ENCODE measurements at places on chromosomes 16 and 17.

DNA sequence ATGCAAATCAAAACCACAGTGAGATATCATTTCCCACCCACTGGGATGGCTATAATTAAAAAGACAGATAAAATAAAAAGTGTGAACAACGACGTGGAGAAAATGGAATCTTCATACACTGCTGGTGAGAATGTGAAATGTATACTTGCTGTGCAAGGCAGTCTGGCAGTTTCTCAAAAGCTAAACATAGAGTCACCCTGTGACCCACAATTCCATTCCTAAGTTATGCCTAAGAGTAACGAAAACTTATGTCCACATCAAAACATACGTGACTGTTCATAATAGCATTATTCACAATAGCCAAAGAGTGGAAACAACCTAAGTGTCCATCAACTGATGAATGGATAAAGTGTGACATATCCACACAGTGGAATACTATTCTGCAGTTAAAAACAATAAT, 38.1 kb upstream of the VPS4A start:
- H3K4me3 ChIP-seq = no peak overlapping the region
- H3K27ac ChIP-seq = no peak overlapping the region
- no peak for DNase-seq
- H3K27me3 ChIP-seq = no peaks in the 10 kb centered on the region
- no peaks in the 10 kb centered on the region for H3K4me1 ChIP-seq

DNA sequence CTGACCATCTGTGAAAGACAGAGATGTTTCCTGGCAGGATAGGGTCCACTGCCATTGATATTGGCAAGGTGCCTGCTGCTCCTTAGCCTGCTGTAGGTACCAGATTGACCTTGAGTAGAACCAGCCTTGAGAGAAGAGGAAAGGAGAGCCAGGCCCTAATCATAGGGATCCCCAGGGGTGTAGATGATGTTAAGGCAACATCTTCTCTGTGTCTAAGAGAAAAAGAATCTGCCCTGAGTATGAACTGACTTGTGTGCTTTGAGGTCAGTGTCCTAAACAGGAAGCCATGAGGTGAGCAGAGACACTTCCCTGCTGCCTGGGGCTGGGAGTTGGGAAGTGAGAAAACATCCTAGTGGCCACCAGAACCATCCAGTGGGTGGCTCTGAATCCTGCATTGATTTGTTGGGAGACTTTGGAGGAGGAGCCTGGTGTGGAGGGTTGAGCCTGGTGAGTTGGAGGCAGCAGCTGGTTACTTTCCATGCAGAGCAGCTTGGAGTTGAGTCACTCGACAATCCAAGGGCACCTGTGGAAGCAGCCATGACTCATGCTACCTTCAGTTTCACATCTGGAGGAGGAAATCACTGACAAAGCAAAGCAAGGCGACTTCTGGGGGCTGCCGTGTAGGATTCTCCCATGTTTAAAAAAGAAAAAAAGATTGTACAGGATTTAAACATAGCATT, 47.8 kb downstream of the BMERB1 start:
- H3K4me3 ChIP-seq = no peak overlapping the region
- no peaks in the 10 kb centered on the region for H3K27me3 ChIP-seq
- no peak overlapping the region for H3K27ac ChIP-seq
- no peaks in the 10 kb centered on the region for H3K4me1 ChIP-seq

DNA sequence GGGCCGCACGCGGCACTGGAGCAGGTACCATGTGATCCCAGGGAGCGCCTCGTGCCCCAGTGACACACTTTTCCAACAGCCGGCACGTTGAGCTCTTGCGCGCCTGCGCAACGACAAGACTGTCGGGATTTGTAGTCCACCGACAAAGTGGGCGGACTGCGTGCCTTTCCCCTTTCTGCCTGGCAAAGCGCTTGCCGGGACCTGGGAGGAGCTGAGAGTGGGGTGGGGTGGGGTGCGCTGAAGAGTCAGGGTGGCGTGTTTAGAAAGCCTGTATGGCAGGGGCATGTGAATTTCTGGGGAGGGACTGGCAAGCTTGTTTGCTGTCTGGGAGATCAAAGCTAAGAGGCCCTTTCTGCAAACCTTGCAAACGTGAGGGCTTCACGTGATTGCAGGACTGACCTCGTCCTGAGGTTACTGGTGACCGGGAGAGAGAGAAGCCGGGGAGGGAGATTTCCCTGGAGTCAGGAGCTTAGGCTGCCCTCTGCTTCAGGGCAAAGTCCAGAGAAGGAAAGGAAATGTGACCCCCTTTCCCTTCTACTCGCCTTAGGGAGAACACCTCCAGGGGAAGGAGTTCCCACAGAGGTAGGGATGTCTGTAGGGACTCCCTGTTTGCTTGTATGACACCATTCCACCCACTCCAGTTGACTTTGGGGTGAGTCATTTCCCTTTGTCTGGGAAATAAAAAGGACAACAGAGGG, 429 bp upstream of the NR1D1 start:
- no peaks in the 10 kb centered on the region for H3K27me3 ChIP-seq
- H3K4me3 ChIP-seq = peak overlapping the region; percentile 53
- H3K27ac ChIP-seq = peak overlapping the region; percentile 87
- peaks cover 97% of the 10 kb centered on the region for H3K4me1 ChIP-seq
- DNase-seq = peak; percentile 97
- H3K36me3 ChIP-seq = peaks cover 10% of the 10 kb centered on the region

DNA sequence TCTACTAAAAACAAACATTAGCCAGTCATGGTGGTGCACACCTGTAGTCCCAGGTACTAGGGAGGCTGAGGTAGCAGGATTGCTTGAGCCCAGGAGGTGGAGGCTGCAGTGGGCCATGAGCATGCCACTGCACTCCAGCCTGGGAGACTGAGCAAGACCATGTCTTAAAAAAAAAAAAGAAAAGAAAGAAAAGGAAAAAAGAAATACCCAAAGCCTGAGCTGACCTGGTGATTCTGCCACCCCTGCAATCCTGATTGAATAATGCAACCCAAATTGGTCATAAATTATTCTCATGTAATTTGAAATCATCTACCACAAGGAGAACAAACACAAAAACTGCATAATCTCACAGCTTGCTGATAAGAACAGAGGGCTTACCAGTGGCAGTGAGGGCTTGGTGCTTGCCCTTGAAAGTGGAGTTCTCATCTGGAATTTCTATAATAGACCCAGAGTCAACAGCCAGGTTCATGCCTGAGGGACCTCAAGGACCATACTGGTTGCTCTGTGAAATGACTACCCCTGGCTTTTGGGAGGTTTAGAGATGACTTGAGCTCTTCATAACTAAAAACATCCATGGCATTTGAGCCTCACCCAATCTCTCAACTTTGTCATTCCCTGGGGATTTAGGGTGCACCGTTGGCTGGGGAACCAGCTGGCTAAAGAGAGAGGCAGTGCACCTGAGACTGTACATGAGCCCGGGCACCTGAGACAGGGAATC, 35.4 kb upstream of the TMC5 start:
- H3K27ac ChIP-seq = peak overlapping the region; percentile 70
- H3K4me1 ChIP-seq = peaks cover 2% of the 10 kb centered on the region
- peak; percentile 45 for DNase-seq
- no peak overlapping the region for H3K4me3 ChIP-seq

- DNase-seq = no peak
- H3K4me1 ChIP-seq = no peaks in the 10 kb centered on the region
- H3K4me3 ChIP-seq = no peak overlapping the region
- no peaks in the 10 kb centered on the region for H3K27me3 ChIP-seq
- no peak overlapping the region for H3K27ac ChIP-seq
- no peaks in the 10 kb centered on the region for H3K36me3 ChIP-seq
Measured at GRCh38 chr16:51035711-51036110, 115.4 kb downstream of the SALL1 start.
